NCI-H446 (cell line): ENCODE measurements at places on chromosomes 4 and X.

DNA sequence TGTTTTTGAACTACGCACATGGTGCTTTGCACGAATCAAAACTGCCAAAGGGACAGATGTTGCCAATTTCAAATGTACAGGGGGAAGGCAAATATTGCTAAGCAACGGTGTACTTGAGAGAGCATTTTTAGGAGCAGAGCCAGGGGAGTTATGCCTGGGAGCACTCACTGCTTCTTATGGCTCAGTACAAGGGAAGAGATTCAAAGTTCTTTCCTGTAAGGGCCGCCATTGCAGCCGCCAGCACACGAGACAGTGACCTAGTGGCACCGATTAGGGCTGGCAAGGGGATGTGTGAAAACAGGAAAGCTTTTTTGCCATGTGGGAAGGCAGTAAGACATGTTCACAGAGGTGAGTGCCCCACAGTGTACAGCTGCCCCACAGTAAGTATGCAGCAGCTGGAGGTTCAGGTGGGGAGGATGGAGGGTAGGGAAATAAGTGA is 133.8 kb downstream of the AFF1 start:
- DNase-seq, result peak; percentile 91

GRCh38 chr4:1684506-1685234 is 557 bp upstream of the FAM53A start:
- DNase-seq, result no peak

DNA sequence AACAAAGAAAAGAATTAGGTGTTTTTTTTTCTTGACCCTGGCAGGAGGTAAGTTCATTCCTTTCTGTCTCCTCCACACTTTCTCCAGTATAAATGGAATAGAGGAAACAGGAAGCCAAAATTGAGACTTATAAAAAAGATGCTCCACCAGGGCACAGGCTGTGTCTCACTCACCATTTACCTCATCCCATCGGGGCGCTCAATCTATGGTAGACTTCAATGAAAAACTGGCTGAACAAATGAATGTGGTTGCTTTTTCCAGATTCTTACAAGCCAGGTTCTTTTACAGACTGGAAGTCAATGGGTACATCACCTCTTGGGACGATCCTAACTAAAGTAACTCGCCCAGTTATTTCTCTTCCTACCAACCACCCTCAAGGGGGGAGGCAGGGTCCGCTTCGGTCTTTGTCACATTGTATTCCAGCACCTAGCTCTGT is 685 bp downstream of the COMMD8 start:
- DNase-seq, result no peak

DNA sequence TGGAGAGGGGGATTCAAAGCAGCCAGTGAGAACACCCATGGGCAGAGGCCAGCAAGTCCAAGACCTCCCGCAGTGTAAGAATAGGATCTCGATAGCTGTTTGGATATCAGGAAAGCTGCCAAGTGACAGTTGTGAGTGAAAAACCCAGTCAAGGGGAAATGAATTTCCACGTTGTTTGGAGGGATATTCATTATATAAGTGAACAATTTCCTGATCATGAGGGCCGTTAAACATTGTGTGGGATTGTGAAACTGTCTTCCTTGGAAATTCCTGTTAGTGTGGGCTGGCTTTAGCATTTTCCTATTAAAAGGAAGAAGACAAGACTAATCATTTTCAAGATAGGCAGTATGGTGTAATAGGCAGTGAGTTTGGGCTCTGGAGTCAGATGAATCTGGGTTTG is 15.0 kb downstream of the CLDN2 start:
- peak; percentile 42 for DNase-seq

DNA sequence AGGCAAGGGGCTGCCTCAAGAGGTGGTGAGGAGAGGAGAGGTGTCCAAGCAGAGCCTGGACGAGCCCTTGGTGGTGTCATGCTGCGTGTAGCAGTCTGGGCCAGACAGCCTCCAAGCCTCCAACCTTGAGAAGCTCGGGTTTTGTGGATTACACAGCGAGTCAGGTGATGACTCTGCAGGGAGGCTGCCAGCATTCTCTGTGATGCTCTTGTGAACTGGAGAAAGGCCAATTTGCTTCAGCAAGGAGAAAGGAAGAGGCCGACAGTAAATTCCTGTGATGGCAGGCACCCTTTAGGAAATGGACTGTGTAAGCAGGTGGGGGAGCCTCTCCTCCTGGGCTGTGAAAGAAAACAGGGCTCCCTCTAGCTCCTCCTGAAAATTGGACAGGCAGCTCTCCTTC is 36.0 kb upstream of the CD99L2 start:
- peak; percentile 54 for DNase-seq

- no peak for DNase-seq
Observed at GRCh38 chrX:41339148-41339547, 5.2 kb downstream of the DDX3X start.

DNA sequence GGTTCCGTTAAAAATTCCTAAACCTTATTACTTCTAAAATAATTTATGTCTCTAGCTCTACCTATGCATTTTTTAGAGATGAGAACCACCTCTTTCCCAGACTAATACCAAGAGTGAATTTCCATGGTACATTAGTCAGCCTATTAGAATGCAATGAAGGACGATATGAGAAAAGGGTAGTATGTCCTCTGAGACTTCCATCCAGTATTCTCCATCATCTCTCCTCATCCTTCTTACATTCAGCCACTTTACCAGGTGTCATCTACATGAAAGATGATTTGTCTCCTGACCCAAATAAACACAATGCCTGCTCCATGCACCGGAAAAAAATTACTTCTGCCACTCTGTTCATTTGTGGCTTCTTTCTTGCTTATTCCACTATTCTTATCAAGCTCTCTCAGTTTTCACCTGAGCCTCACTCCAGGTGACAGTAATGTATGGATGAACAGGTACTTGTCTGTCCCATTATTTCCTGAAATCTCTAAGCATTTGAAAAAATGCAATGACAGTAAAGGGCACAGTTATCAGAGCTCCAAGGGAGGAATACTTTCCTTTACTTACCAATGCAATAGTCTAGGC is 97.9 kb downstream of the MAB21L2 start:
- no peak for DNase-seq

DNA sequence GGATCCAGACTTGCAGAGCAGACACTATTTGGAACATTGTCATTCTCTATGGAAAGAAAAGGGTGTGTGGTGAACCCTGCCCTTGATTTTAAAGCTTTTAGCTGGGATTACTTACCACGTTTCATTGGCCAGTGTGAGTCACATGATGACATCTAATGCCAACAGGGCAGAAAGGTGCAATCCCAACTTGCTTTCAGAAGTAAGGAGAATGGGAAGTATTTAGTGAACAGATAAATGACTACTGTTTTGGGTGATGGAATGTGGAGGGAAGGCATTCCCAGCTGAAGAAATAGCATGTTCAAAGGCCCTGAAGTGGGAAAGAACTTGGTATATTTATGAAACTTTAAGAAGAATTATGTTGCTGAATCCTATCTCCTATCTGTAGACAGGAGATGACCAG is 44.5 kb downstream of the SYTL5 start:
- no peak for DNase-seq

- no peak for DNase-seq
Observed at GRCh38 chrX:138006180-138006579, 440.3 kb downstream of the ZIC3 start.

GRCh38 chr4:164937576-164938270 is 39.7 kb downstream of the TRIM61 start:
- no peak for DNase-seq

- no peak for DNase-seq
Observed at GRCh38 chr4:19417256-19417655, 834.4 kb upstream of the SLIT2 start.

DNA sequence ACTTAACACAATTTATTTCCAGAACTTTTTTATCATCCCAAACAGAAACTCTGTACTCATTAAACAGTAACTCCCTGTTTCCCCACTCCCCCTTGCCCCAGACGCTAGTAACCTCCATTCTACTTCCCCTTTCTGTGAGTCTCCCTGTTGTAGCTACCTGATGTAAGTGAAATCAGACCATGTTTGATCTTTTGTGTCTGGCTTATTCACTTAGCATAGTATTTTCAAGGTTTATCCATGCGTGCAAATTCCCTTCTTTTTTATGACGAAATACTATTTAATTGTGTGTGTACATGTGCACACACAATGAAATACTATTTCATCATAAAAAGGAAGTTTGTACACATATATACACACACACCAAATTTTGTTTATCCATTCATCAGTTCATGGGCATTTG is 5.2 kb downstream of the PKD2 start:
- DNase-seq, result no peak

GRCh38 chr4:155578726-155579370 is 87.8 kb upstream of the GUCY1A1 start:
- DNase-seq, result peak; percentile 6

DNA sequence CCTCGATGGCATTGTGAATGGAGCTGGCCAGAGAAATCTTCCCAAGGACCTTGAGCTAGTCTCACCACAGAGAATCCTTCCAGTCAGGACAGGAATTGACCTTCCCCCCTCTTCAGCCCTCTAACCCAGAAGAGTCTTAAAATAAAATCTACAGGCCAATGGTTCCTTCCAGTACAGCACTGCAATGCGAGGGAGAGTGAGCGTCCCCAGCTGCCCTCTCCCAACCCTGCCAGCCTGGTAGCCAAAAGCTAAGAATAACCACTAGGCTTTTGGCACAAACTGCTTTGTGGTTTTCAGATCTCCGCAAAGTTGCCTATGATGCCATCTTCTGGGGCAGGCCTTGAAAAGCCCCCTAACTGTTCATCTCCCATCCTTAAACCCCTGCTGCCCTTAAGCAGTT is 175.1 kb downstream of the AR start:
- DNase-seq, result no peak

DNA sequence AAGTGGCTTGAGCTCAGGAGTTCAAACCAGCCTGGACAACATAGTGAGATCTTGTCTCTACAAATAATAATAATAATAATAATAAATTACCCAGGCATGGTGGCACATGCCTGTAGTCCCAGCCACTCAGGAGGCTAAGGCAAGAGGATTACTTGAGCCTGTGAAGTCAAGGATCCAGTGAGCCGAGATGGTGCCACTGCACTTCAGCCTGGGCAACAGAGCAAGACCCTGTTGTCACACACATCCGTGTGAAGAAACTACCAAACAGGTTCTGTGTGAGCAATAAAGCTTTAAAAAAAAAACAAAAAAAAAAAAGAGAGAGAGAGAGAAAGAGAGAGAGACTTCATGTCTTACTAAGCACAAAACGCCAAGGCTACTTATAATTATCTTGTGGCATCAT is 42.5 kb downstream of the ANOS1 start:
- DNase-seq, result no peak

DNA sequence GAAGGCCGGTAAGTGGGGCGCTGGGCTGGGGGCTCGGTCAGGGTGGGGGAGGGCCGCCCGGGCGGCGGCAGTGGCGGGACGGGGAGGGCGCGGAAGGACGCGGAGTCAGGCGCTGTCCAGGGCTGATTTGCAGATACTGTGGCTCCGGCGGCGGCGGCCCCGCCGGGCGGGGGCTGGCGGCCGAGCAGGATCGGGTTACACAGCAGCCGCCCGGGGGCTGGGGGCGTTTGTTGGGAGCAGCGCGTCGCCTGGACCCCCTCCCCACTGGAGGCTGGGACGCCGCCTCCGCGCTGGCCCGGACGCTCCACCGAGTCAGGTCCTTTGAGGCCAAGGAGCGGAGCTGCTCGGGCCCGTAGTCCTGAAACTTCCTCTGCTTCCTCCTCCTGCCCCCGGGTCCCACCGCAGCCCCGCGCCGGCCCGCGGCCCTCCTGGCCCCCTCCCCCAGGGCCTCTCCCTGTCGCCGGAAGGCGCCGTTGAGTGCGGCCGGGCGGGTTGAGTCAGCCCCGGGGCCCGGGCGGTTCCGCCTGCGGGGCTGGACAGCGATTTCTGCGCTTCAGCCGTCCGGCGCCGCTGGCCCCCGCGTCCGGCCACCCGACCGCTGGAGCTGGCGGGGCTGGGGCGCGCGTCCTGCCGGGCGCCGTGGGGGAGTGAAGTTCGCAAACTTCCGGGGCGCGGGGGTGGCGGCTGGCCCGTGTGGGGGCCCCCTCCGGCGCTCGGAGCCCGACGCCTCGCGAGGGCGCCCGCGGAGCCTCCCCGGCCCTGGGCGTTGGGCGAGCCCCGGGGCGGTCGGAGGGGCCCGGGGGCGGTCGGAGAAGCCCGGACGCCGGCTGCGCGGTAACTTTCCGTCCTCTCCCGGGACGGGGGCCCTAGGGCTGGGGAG is 746 bp downstream of the REST start:
- no peak for DNase-seq

DNA sequence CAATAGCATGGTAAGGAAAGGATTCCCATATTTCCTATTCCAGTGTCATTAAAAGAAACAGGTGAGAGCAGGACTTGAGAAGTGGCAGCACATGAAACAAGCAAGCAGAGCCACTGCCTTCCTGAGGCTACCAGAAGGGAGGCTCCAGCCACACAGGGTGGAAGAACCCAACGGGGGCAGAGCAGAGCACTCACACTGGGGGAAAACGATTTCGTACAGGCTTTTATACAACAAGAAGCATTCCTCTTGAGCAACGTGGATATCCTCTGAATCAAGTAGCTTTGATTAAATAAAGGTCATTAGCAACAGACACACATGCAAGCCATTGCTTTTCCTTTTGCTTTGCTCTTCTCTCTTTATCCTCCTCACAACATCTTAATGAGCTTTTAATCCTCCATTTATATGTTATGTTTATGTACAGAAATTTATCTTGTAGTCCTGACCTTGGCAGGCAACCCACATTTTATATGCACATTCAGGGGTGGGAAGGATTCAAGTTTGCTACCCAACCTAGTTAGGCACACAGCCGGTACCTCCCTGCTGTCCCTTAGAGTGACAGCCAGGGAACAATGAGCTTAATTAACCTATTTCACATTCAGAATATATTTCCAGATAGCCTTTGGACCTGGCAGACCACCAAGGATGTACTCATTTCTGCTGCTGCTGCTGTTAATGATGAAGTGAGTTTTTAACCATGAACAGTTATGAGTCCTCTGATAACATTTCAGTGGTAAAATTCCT is 202.1 kb downstream of the ARHGAP24 start:
- DNase-seq, result no peak

GRCh38 chr4:79331126-79331876 is 5.4 kb upstream of the NAA11 start:
- no peak for DNase-seq

- DNase-seq, result no peak
Observed at GRCh38 chr4:86595426-86595805, 1.3 kb downstream of the PTPN13 start.

DNA sequence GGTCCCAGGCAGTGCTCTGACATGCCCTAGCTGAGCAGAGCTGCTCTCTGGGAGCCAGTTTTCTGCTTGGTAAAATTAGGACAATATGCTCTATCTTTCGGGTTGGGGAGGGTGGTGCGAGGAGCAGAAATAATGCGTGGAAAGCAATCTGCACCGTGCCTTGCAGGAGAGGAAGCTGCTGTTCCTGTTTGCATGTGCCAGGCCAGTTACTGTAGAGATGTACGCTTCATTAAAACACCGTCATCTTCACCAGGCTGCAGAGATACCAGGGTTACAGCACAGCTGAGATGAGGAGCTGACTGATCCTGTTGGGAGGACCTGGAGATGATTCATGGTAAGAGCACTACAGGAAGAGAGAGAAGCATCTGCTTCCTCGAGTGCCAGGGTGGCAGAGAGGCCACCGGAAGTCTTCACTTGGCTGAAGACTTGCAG is 29.5 kb upstream of the IRF2 start:
- DNase-seq, result no peak

DNA sequence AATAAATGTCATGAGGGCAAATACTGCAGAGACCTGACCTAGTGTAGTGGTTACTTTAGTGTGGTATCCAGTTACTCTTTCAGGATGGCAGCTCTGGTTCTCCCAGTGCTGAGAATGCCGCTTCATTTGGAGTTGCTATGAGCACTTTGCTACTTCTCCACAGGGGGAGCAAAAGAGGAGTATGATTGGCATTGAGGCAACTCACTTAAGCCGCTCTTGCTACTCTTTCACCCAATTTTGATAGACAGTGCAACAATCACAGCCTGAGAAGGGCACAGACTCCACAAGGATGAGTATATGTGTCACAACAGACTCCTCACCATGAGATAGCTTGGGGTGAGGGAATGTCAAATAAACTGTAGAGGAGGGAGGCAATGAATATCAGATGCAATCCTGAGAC is 81.2 kb downstream of the NPY1R start:
- no peak for DNase-seq
